ENCODE measurements at places on chromosomes 6 and 20.

DNA sequence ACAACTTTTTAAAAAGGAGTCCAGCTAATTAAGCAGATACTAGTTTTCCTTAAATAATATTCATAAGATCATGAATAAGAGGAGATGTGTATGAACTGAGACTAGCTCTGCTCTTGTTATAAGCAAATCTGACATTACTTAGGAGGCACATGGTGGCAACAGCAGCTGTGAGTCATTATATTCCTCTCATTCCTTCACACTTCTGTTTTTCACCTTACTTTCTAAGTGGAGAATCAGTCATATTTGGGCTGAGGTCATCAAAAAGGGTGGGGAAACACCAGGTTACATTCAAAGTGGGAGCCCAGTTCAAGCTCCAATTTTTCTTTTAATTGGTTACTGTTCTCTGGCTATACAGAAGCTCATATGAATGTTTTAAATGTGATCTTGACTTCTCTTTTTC is 6.0 kb upstream of the RIPPLY2 start:
- DNase-seq = no peak

- no peak for DNase-seq
Measured at GRCh38 chr20:51412951-51413481, 129.5 kb downstream of the NFATC2 start.

- no peak for DNase-seq
Measured at GRCh38 chr20:17848249-17849048, 120.1 kb downstream of the SNX5 start.

DNA sequence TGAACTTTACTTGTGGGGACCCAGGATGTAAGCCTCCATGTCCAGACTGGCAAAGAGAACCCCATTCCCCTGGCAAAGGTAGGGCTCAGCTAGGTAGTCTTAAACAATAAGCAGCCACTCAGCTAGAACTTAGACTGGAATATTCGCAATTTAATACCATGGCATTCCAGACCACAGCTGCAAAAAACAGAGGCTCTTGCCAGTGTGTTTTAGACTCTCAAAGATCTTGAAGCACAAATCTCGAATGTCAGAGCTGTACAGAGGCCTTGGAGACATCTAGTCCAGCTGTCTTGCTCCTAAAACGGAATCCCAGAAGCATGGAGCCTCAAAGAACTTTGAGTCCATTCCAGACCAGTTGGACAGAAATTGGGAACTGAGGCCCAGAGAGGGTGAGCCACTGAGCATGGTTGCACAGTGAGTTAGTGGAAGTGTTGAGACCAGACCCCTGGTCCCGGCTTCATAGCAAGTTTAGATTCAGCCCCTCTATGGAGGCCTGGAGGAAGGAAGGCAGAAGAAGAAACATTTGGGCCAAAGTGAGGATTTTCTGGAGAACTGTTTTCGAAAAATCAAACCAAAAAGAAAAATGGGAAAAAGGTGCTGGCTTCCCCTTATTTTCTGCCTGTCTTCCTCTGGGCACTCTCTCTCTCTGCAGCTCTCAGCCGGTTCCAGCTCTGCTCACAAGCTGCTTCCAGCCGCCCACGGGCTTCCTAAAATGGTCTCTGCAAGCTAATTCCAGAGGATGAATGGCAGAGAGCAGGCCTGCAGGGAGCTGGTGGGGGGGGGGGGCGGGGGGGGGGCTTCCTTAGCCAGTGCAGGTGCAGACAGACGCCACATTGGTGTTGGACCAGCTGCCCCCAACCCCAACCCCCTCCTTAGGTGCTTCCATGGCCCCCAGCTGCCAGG is 32.4 kb downstream of the AAR2 start:
- DNase-seq = no peak

DNA sequence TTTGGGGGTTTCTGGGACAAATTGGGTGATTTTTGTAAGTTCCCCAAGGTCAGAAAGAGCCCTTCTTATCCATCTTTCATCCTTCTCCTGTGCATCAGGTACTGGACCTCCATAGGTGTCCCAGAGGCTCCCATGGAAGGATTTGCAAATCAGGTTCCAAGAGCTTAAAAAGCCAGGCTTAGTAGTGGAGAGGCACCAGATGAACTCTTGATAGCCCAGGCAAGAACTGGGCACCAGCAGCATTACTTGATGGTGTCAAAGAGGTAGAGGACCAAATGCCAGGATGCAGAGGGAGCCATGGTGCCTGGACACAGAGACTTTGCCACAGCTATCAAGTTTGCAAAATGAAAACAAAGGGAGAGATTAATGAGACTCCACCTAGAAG is 20.9 kb upstream of the TRAM2 start:
- no peak for DNase-seq

GRCh38 chr20:51469578-51470498 is 72.7 kb downstream of the NFATC2 start:
- no peak for DNase-seq

DNA sequence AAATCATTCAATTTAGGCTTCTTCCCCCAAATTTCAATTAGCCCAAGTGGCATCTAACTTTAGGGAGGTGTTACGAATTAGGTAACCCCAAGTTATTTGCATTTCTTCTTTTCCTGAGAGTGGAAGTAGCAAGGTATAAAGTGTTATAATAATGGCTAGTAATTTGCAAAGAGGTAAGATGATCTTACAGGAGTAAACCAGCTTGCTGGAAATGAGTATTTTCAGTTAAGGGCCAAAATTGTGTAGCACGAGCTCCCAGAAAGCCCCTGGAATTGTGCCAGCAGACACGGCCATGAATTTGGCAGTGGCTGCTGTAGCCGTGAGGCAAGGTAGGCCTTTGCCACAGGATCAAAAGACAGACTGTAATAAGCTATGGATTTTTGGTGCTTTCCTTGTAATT is 38.0 kb downstream of the CITED2 start:
- DNase-seq = no peak
